Activated CD4-positive, alpha-beta memory T cell treated with anti-CD3 and anti-CD28 coated beads, Interleukin-2, amount 10 ng/mL, durations not matched to agents 7 days and 5 days (primary cell): ENCODE measurements at places on chromosomes 1 and 21. TPM values are rescaled to one million over a fixed set of nuclear protein-coding genes. Genes with fewer than 3 reads are reported as not detected.
A peak's percentile ranks its signal among the peaks of the same experiment; 100 is the strongest.

- no peaks in the 10 kb centered on the region for H3K27me3 ChIP-seq
- no peak for DNase-seq
- no peaks in the 10 kb centered on the region for H3K36me3 ChIP-seq
- H3K4me1 ChIP-seq, result no peaks in the 10 kb centered on the region
- H3K4me3 ChIP-seq, result no peak overlapping the region
Measured at GRCh38 chr1:68377098-68377497, 72.7 kb downstream of the RPE65 start.

DNA sequence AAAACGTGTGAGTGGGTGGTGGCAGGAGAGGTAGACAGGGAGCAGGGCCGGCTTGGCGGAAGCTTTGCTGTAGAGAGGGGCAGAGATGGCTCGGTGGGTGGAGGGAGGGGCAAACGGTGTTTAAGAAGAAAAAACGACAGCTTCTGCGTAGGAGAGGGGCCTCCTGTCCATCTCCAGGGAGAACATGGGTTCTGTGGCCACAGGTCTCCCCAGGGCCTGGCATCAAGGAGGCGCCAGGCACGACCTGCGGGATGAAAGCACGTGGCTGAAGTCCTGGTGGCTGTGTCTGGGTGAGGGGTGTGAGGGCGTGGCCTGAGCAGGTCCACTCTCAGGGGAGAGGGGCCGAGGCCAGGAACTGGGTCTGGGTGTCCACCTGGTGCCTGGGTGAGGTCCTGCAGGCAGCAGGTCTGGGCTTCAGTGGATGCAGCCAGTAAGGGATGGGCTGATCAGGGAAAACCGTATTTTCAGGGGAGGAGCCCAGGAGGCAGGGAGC is 940 bp upstream of the PRKCZ start:
- peak overlapping the region; percentile 73 for H3K4me3 ChIP-seq
- H3K27ac ChIP-seq, result no peak overlapping the region
- peaks cover 19% of the 10 kb centered on the region for H3K4me1 ChIP-seq
- no peaks in the 10 kb centered on the region for H3K36me3 ChIP-seq

DNA sequence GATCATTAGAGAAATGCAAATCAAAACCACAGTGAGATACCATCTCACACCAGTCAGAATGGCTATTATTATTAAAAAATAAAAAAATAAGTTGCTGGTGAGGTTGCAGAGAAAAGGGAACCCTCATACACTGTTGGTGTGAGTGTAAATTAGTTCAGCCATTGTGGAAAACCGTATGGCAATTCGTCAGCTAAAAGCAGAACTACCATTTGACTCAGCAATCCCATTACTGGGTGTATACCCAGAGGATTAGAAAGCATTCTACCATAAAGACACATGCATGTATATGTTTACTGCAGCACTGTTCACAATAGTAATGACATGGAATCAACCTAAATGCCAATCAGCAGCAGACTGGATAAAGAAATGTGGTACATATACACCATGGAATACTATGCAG is 42.2 kb downstream of the GIPC2 start:
- H3K4me1 ChIP-seq, result no peaks in the 10 kb centered on the region
- DNase-seq, result no peak
- peaks cover 15% of the 10 kb centered on the region for H3K36me3 ChIP-seq
- H3K27ac ChIP-seq, result no peak overlapping the region
- no peak overlapping the region for H3K4me3 ChIP-seq

GRCh38 chr1:220189750-220190347 is 82.4 kb downstream of the RAB3GAP2 start:
- no peaks in the 10 kb centered on the region for H3K27me3 ChIP-seq
- DNase-seq, result no peak
- H3K4me1 ChIP-seq, result no peaks in the 10 kb centered on the region
- peaks cover 30% of the 10 kb centered on the region for H3K36me3 ChIP-seq
- no peak overlapping the region for H3K27ac ChIP-seq

DNA sequence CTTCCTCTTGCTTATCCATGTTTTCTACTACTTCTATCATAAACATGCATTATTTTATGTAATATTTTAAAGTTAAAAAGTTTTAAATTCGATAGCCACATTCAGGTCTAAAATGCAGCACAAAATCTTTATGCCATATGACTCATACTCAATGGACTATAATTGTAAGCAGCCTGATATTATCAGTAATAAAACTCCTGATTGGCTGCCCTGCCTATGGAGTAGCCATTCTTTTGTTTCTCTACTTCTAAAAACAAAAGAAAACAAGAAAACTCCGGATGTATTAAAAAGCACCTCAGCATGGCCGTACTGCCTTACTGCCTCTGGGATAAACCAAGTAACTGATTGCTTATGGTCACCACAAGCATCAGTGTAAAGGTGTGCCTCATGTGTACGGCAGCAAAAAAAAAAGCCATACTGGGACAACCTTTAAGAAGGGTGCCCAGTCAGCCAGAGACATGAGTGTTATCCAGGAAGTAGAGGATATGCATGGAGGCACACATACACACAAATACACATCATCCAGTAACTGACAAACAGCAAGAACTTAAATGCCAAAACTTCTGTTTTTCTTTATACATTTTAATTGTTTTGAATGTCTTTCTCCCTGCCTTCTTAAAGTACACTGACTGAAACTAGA is 9.2 kb downstream of the SLC35D1 start:
- DNase-seq, result no peak
- no peaks in the 10 kb centered on the region for H3K4me1 ChIP-seq
- H3K36me3 ChIP-seq, result peaks cover 52% of the 10 kb centered on the region

GRCh38 chr1:28021064-28021463 is 61.3 kb downstream of the XKR8 start:
- H3K4me3 ChIP-seq, result no peak overlapping the region
- H3K27ac ChIP-seq, result peak overlapping the region; percentile 41
- H3K36me3 ChIP-seq, result peaks cover 47% of the 10 kb centered on the region
- no peak for DNase-seq
- H3K4me1 ChIP-seq, result peaks cover 8% of the 10 kb centered on the region

GRCh38 chr1:46067652-46068051 is 64.8 kb downstream of the PIK3R3 start:
- no peak for DNase-seq
- no peak overlapping the region for H3K4me3 ChIP-seq
- no peak overlapping the region for H3K27ac ChIP-seq
- no peaks in the 10 kb centered on the region for H3K27me3 ChIP-seq
- peaks cover 3% of the 10 kb centered on the region for H3K36me3 ChIP-seq

GRCh38 chr1:221697923-221698425 is 43.9 kb downstream of the DUSP10 start:
- H3K4me3 ChIP-seq, result no peak overlapping the region
- H3K4me1 ChIP-seq, result peaks cover 11% of the 10 kb centered on the region
- no peak overlapping the region for H3K27ac ChIP-seq
- no peaks in the 10 kb centered on the region for H3K27me3 ChIP-seq
- DNase-seq, result no peak

DNA sequence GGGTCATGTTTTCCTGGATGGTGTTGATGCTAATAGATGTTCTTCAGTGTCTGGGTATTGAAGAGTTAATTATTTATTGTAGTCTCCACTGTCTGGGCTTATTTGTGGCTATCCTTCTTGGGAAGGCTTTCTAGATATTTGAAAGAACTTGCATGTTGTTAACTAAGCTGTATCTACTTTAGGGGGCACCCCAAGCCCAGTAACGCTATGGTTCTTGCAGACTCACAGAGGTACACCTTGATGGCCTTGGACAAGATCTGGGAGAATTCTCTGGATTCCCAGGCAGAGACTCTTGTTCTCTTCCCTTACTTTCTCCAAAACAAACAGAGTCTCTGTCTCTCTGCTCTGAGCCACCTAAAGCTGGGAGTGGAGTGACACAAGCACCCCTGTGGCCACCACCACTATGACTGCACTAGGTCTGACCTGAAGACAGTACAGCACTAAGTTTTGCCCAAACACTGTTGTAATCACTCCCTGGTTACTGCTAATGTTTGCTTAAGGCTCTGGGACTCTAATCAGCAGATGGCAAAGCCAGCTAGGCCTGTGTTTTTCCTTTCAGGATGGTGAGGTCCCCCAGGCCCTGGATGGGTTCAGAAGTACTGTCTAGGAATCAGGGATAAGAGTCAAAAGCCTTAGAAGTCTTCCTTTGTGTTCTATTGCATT is 76.5 kb upstream of the C1orf21 start:
- DNase-seq, result no peak
- no peak overlapping the region for H3K4me3 ChIP-seq
- H3K27ac ChIP-seq, result no peak overlapping the region

- H3K4me3 ChIP-seq, result no peak overlapping the region
- no peaks in the 10 kb centered on the region for H3K36me3 ChIP-seq
- H3K4me1 ChIP-seq, result no peaks in the 10 kb centered on the region
- H3K27me3 ChIP-seq, result no peaks in the 10 kb centered on the region
Measured at GRCh38 chr21:38342739-38343138, 85.9 kb downstream of the KCNJ15 start.

DNA sequence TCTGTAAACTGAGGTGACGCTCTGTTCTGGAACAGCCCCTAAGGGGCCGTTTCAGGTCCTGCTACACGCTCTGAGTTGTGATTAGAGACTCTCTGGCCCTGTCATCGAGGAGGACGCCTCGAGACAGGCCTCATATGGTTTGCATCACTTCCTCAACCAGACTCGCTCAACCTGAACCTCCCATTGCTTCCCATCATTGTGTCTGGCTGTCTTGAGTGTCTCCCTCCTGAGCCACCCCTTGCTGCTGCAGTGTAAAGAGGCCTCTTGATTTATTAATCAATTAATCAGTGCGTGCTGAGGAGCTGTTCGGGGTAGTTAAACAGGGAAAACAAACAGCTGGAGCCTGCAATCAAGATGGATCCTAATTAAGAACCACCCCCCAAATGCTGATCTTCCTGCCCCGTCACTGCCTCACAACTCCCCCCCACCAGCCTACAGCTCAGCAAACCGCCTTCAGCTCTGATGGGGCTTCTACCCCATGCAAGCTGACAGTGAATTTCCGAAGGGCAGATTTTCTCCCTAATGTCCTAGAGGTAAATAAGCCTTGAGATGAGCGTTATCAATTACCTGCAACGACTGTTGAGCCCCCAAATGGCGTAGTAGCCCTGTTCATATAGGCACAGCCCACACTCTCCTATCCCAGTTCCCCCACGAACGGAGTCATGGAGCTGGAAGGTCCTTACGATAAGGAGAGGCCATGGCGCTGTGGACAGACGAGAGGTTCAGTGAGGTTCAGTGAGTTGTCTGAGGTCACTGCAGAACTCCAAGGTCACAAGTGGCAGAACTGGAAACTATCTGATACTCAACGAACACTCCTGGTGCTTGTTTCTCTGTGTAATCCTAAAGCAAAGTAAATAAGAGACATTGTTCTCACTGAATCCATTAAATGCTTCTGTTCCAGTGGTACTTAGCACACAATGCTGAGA is 210.6 kb downstream of the KIF26B start:
- no peak for DNase-seq
- no peaks in the 10 kb centered on the region for H3K36me3 ChIP-seq
- no peak overlapping the region for H3K4me3 ChIP-seq
- peaks cover 1% of the 10 kb centered on the region for H3K27me3 ChIP-seq

GRCh38 chr1:175070818-175071217 is 3.2 kb downstream of the TNN start:
- DNase-seq, result no peak
- H3K4me3 ChIP-seq, result no peak overlapping the region
- H3K4me1 ChIP-seq, result peaks cover 19% of the 10 kb centered on the region
- no peak overlapping the region for H3K27ac ChIP-seq
- peaks cover 28% of the 10 kb centered on the region for H3K27me3 ChIP-seq

DNA sequence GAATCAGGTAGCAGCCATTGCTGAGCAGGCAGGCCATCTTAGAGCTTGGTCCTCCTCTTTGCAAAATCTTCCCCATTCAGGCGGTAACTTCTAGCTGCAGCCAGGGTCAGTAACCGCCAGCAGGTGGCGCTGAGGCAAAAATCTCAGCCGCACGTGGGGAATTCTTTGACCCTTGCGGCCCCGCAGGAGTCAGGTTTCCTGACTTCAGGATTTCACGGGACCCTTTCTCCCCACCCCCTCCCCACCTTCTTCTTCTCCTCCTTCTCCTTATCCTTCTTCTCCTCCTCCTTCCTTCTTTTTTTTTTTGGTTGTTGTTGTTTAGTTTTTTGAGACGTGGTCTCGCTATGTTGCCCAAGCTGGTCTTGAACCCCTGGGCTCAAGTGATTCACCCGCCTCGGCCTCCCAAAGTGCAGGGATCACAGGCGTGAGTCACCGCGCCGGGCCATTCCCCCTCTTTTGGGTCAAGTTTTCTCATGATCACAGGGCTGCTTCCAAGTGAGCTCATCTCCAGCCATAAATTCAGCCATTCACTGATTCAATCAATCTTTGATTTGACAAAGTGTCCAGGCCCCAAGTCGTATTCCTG is 33.4 kb upstream of the TENT5B start:
- H3K4me3 ChIP-seq, result peak overlapping the region; percentile 76
- peaks cover 24% of the 10 kb centered on the region for H3K4me1 ChIP-seq
- peak; percentile 71 for DNase-seq
- H3K36me3 ChIP-seq, result no peaks in the 10 kb centered on the region

GRCh38 chr21:16583556-16583955 is 853.8 kb downstream of the USP25 start:
- H3K27ac ChIP-seq, result no peak overlapping the region
- H3K4me3 ChIP-seq, result no peak overlapping the region
- no peaks in the 10 kb centered on the region for H3K27me3 ChIP-seq

- no peak overlapping the region for H3K27ac ChIP-seq
- peaks cover 12% of the 10 kb centered on the region for H3K4me1 ChIP-seq
- no peak for DNase-seq
- no peaks in the 10 kb centered on the region for H3K36me3 ChIP-seq
- H3K4me3 ChIP-seq, result no peak overlapping the region
Measured at GRCh38 chr1:70517444-70517843, 106.4 kb downstream of the CTH start.

DNA sequence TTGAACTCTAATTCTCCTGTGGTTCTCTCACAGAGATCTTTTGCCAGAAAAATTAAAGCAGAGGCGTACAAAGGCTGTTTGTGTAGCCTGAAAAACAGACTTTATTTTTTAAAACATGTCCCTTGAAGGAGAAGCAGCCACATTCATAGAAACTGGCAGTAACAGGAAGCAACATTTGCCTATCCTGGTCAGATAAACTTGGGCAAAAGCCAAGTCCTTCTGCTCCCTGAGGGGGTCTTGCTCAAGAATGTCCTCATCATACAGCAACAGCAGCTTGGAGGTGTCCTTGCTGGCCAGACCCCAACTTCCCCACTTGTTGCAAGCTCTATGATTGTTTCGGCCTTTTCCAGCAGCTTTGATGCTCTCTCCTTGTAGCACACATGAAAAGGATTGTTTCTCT is 36.3 kb downstream of the MSTO1 start:
- H3K4me1 ChIP-seq, result peaks cover 2% of the 10 kb centered on the region
- H3K4me3 ChIP-seq, result no peak overlapping the region
- H3K36me3 ChIP-seq, result peaks cover 22% of the 10 kb centered on the region
- H3K27ac ChIP-seq, result no peak overlapping the region

DNA sequence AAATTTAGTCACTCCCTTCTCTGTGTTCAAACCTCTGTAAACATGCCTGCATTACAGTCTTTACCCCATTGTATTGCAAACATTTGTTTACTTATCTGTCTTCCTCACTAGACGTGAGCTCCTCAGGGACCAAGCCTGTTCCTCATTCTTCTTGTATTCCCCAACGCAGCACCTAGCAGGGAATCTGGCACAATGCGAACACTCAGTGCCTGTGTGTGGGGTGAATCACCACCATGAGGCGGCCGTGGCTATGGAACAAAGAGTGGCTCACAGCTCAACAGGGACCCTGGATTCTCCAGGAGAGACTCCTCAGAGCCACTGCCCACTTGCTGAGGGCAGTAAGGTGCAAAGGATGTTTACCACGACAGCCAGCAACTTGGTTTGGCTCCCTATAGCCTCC is 95.9 kb downstream of the DDX20 start:
- no peak overlapping the region for H3K4me3 ChIP-seq
- H3K27me3 ChIP-seq, result peaks cover 25% of the 10 kb centered on the region
- DNase-seq, result no peak
- no peaks in the 10 kb centered on the region for H3K4me1 ChIP-seq
- no peaks in the 10 kb centered on the region for H3K36me3 ChIP-seq

Gene PDE9A
- 14.3 TPM for total RNA-seq

Gene ZNF281
- total RNA-seq, result 13.5 TPM

Gene C2CD4D
- 3.0 TPM for total RNA-seq

Gene SFN
- total RNA-seq, result 5.0 TPM

Gene DNAJB4
- 12.9 TPM for total RNA-seq

Gene GBP2
- 280 TPM for total RNA-seq
